ENCODE measurements at places on chromosomes 13 and 19.

- DNase-seq, result no peak
Measured at GRCh38 chr13:23848019-23848418, 41.2 kb downstream of the MIPEP start.

DNA sequence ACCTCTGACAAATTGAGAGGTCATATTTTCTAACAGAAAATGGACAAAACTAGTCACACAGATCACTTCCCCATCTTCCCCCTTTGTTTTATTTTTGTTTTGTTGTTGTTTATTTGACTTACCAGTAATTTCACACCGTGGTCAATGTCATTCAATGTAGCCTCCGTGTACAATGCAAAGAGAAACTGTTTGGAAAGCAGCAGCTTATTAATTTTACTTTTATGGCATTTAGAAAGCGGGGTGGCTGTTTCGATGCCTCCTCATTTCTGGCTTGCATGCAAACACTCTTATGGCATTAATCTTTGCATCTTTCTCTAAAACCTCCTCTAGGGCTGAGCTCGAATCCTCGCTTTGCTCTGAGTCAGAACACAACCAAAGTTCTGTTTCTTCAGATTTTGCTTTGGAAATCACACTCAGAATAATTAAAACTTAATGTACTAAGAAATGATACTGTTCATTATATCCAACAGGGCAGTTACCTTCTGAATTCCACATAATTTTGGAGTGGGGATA lies 77.0 kb downstream of the ZNF536 start:
- DNase-seq, result no peak

DNA sequence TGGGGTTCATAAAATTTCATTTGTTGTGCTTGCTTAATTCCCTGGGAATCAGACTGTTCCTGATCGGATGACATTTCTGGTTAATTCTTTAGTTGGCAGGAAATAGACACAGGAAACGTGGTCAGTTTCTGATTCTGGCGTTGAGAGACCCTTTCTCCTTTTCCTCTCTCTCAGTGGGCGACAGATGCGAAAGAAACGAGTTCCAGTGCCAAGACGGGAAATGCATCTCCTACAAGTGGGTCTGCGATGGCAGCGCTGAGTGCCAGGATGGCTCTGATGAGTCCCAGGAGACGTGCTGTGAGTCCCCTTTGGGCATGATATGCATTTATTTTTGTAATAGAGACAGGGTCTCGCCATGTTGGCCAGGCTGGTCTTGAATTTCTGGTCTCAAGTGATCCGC lies 10.8 kb downstream of the LDLR start:
- DNase-seq, result no peak

GRCh38 chr13:113297370-113298042 lies 467 bp downstream of the LAMP1 start:
- peak; percentile 59 for DNase-seq

- DNase-seq, result no peak
Measured at GRCh38 chr19:48928164-48929025, 5.1 kb upstream of the DHDH start.

DNA sequence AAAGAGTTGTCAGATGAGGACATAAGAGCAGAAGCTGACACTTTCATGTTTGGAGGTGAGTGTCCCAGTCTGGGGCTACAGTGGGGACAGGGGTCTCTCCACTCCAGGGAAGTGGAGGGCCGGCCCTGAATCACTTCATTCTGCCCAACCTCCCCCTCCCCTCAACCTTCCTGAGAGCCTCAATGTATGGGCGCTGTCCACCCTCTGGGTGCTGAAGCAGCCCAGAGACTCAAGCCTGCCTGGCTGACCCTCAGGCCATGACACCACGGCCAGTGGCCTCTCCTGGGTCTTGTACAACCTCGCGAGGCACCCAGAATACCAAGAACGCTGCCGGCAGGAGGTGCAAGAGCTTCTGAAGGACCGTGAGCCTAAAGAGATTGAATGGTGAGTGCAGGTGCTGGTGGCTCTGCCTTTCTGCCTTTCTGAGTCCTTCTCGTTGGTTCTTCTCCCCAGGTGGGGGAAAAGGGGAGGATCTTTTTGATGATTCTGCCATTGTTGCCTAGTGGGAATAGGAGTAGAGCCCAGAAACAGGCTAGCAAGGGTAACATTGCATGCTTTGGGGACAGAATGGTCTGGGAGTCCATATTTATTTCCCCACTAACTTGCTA lies 8.8 kb downstream of the CYP4F8 start:
- no peak for DNase-seq

- DNase-seq, result peak; percentile 31
Measured at GRCh38 chr19:41377977-41378709, 1.8 kb downstream of the TMEM91 start.

- no peak for DNase-seq
Measured at GRCh38 chr13:110869231-110869804, 45.6 kb downstream of the ANKRD10 start.

DNA sequence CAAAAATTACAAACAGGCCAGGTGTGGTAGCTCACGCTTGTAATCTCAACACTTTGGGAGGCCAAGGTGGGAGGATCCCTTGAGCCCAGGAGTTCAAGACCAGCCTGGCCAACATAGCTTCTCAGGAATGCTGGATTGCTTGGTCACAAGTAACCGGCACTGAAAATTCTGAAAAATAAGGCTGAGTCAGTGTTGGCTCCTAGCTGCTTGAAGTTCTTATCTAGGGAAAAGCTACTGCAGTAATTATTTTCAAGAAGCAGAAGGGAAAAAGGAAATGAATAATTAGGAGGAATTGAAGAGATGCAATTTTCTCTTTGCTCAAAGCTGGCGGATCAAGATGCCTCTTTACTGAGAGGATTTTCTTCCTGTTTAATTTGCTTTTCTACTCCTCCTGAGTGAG lies 75.0 kb upstream of the GTF3A start:
- no peak for DNase-seq

- no peak for DNase-seq
Measured at GRCh38 chr19:40661616-40662015, 28.8 kb downstream of the NUMBL start.

DNA sequence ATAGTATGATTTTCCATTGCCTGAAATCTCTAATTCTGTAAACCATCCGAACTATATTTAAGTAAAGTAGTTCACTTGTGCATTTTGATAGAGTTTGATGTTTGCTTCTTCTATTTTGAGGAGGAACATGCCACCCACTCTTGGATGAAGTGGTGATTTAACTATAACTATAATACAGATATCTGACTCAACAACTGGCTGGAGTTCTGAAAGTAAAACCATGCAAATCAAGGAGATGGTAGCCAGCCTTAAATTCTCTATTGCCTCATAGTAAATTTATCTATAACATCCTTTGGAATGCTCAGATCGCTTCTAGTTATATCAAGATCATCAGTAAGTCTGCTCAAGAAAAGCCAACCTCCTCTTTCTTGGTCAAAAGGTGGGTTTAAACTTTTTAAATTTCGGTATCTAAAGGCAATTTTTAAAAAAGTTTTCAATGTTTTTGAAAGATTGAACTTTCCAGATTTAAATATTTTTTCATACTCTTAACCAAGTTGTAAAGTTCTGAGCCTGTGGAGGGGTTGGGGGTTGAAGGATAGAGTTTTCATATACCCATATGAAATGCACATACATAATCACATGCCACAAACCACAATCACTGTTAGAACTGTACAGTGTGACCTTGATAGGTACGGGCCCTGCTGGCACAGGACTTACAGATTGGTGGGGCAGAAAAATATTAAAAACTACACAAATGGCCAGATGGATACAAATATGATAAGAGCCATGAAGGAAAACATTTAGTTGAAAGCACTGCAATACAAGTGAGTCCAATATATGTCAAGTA lies 90.5 kb upstream of the RFC3 start:
- DNase-seq, result no peak

GRCh38 chr13:88908961-88909441 lies 1237.8 kb downstream of the SLITRK5 start:
- DNase-seq, result no peak

GRCh38 chr13:98334620-98335205 lies 157.6 kb upstream of the RNF113B start:
- DNase-seq, result no peak

DNA sequence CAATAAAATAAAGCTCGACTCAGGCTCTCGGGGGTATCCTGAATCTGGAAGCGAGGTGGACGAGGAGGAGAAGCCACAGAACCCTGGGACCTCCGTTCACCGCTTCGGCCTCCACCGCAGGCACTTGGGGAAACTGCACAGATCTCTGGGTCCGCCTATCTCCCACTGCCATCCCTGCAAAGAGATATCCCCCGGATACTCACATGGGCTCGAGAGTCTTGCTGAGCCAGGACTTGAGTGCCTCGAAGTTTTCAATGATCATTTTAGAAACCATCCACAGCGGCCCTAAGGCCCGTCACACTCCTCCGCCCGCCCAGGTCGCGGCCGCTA lies 589 bp downstream of the RBM26 start:
- DNase-seq, result no peak

DNA sequence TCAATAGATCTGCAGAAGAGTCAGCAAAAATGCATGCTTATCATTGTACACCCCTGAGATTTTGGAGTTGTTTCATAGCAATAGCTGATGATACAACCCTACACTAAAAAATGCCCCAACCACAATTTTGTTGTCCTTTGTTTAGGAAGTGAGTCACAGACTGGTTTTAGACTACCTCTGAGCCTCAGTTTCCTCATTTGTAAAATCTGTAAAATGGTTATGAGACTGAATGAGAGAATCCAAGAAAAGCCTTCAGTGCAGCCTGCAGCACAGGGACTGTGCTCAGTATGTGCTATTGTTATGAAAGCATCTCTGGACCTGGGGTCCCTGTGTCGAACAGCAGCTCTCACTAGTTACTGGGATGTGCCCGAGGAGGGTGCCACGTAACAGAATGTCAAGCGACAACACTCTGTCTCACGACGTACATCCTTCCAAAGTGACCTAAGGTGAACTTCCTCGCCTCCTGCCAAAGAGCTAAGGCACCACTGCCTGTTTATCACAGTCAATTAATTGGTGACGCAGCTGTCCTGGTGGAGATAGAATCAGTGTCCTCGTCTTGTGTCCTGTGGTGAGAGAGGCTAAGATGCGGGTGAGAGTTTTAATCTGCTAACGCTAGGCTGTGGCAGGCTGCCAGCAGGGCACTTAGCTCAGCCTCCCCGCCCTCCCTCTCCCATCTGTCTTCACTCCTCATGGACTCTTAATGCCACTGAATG lies 18.1 kb downstream of the DHRS12 start:
- no peak for DNase-seq

GRCh38 chr19:5048091-5048726 lies 79.3 kb downstream of the KDM4B start:
- peak; percentile 46 for DNase-seq

GRCh38 chr19:31613683-31614219 lies 264.5 kb upstream of the TSHZ3 start:
- no peak for DNase-seq

- DNase-seq, result no peak
Measured at GRCh38 chr13:19685034-19685433, 51.6 kb downstream of the MPHOSPH8 start.

DNA sequence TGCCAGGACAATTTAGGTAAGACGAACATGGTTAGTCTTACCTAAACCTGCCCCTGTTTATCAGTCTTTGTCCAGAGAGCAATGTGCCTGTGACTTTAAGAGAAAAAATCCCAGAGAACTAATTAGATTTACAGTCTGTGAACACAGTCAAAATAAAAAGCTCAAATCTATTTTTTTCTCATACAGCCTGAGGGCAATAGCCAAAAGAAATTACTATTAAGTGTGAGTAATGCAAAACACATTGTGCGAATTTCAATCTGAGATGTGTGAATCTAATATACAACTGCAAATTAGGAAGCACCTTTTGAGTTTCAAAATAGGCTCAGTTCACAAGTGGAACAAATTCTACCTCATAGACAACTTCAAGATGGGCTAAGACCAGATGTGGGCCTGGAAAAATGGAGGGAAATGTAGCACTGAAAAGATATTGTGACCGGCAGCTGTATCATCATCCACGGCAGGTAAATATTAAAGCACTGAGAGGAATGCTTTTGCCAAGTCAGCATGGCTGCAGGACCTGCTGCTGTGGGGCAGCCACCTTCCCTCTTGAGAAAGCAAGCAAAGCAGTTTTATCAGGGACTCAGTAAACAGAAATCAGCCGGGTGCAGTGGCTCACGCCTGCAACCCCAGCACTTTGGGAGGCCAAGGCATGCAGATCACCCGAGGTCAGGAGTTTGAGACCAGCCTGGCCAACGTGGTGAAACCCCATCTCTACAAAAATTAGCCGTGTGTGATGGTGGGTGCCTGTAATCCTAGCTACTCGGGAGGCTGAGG lies 114.8 kb downstream of the KATNAL1 start:
- DNase-seq, result no peak

GRCh38 chr13:43848001-43848649 lies 31.4 kb downstream of the CCDC122 start:
- no peak for DNase-seq

GRCh38 chr13:29706923-29707322 lies 111.4 kb upstream of the SLC7A1 start:
- no peak for DNase-seq

DNA sequence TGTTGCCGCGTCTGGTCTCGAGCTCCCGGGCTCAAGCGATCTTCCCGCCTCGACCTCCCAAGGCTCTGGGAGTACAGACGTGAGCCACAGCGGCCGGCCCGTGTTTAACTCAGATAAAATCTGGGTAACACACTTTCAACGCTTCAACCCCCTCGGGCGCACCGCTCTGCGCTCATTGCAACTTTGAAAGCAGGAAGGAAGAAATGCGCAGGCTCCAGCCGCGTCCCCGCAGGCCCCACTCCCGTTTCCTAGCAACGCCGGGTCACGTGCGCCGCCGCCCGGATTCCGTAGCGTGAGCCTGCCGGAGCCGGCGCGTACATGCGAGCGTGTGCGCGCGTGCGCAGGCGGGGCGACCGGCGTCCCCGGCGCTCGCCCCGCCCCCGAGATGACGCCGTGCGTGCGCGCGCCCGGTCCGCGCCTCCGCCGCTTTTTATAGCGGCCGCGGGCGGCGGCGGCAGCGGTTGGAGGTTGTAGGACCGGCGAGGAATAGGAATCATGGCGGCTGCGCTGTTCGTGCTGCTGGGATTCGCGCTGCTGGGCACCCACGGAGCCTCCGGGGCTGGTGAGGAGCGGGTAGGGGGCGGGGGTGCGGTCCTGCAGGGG lies at the start of gene BSG:
Gene BSG (plus strand): TSS at position 457 of the 603 bp plus-strand sequence. CDS start 39 bp downstream, at position 496.
- peak; percentile 97 for DNase-seq

DNA sequence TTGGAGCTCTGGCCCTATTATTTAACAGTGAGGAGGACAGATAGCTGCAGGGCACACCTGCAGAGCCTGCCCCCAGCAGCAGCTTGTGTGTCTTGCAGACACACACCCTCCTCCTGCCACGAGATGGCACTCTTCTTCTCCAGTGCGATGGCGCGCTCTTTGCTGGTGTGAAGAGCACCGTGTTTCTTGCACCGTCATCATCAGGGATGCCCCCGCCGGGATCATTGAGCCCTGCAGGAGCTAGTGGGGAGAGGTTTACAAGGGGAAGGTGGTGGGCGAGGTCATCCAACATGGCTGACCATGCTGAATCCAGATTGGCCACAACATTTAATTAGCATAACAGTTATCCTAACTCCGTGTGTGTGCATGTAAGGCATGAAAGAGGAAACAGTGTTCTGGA lies 105.6 kb downstream of the RAB20 start:
- DNase-seq, result peak; percentile 70

Measured in stimulated activated naive B cell treated with anti-CD40 and anti-IgM and Interleukin-4, amounts not matched to agents 10 μg/mL and 1 μg/mL and 100 μg/mL, for 72 hours (primary cell).